NCI-H524 treated with DMSO at 0.1 percent for 48 hours (cell line): ENCODE measurements at places on chromosomes 5 and 9.

- DNase-seq: no peak
These were observed 68.6 kb downstream of the LRRC70 start for GRCh38 chr5:62647241-62647640.

DNA sequence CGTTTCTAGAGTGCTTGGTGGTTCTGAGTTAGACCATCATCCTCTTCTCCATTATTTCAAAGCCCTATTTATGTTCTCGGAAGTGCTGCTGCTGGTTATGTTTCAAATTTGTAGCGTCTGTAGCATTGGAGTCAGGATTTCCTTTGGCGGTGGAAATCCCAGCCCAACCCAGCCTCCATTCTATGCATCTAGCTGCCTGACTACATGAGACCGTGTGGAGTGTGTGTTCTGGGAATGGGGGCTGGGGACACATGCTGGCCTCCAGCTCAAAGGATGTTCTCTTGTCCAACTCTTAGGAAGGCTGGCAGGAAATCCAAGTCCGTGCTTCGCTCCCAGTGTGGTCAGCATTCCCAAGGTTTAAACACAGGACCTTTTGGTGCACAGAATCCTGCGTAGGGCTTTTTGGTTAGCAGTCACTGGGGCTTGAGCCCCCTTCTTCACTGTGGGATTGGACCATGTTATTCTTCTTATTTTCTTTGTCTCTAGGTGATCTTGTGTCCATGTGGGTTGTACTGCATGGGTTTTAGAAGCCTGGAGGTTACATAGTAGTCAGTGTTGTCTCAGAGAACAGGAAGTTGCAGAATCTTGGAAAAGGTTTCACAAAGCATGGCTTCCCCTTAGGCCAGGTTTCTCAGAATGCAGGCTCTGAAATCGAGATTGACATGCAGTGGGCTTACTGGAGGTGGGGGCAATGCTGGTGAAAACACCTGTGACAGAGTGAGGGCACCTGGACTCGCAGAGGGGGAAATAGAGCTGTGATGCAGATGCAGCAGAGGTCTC, 132.2 kb downstream of the ARHGAP26 start:
- DNase-seq: no peak

- DNase-seq: no peak
These were observed 186.0 kb downstream of the GOLPH3 start for GRCh38 chr5:31987985-31988710.

- no peak for DNase-seq
These were observed 324.1 kb downstream of the CDH10 start for GRCh38 chr5:24320643-24321042.

- DNase-seq: no peak
These were observed 338.2 kb downstream of the NTRK2 start for GRCh38 chr9:85007748-85008147.

DNA sequence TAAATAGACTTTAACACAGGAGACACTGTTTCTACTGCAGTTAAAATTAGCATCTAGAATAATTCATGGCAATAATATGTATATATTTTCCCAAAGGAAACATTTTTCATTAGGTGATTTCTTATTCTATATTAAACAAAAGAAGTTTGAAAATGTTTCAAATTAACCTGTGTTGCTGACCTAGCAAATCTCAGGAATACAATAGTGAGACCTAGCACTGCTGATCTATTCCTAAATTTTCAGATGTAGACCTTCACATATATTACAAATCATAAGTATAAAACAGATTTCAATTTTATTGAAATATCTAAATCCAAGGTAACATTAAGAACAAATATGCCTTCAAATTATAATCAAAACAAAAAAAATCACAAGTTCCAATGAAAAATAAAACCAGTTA, 15.1 kb downstream of the LMBRD2 start:
- no peak for DNase-seq

DNA sequence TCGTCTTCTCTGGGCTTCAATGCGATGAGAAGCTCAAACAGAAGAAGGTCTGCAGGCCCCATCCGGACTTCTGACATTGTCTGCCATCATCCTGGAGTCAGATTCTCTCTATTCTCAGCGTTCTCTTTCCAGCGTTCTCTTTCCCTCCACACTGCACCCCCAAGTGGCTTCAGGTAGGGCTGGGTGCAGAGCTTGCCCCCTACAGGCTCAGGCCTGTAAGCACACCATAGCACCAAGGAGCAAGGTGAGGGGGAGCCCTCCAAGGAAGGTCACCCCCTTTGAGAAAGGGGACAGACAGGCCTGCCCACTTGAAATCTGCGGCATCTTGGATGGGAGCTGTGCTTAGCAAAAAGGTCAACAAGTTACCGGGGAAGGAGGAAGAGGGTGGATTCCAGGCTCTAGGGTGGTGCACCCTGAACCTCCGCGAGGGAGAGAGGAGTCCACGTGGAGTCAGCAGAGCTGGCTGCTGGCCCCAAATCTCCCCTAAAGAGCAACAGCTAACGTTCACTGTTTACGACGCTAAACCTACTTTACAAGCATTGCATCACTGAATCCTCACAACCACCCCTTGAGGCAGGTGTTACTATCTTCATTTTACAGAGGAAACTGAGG, 27.5 kb downstream of the GPX3 start:
- DNase-seq: no peak

- no peak for DNase-seq
These were observed 9.6 kb downstream of the CSF2 start for GRCh38 chr5:132083071-132083678.

GRCh38 chr5:161009194-161009593, 157.2 kb upstream of the ATP10B start:
- no peak for DNase-seq

GRCh38 chr9:127658428-127658827, 46.4 kb downstream of the STXBP1 start:
- DNase-seq: no peak
